ENCODE measurements at places on chromosomes 11 and 22.

DNA sequence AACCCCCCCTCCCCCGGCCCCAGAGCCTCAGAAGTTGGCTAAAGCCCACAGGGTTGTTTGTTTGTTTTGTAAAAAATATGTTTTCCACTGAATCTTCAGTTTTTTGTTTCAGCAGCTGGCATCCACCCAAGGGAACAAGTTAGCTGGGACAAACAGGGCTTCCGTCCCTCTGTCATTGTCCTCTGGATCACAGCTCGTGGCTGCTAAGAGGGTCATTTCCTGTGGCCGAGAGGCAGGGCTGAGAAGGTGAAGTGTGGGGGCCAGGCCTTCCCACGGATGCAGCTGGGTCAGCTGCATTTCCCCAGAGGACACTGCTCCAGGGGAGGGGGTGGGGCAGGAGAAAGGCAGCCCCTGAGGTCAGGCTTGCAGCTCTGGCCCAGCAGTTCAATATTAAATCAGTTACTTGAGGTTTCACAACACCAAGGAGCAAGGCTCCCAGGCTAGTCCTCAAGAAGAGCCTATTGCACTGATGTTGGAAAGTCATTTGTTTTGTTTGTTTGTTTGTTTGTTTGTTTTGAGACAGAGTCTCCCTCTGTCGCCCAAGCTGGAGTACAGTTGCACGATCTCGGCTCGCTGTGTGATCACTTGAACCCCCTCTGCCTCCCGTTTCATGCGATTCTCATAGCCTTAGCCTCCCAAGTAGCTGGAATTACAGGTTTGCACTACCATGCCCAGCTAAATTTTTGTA, 34.4 kb upstream of the SMTN start:
- no peak for DNase-seq

DNA sequence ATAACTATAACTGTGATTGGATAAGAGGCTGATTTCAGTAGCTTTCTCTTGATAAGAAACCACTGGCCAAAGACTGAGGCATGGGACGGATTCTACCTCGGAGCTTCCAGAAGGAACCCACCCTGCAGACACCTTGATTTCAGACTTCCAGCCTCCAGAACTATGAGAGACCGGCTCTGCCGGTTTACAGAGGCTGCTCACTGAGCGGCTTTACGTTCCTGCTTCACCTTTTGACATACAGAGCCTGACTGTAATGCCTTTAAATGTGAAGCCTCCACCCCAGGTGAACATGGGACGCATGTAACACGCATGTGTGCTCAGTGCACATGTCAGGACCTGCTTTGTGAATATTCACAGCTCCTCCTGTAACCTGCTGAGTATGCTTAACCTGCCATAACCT, 361.5 kb downstream of the CTTN start:
- DNase-seq, result no peak

- DNase-seq, result peak; percentile 74
These were observed 32.2 kb upstream of the ARFGAP3 start for GRCh38 chr22:42889304-42889703.

GRCh38 chr22:46175631-46176030, 25.3 kb downstream of the PPARA start:
- DNase-seq, result no peak

DNA sequence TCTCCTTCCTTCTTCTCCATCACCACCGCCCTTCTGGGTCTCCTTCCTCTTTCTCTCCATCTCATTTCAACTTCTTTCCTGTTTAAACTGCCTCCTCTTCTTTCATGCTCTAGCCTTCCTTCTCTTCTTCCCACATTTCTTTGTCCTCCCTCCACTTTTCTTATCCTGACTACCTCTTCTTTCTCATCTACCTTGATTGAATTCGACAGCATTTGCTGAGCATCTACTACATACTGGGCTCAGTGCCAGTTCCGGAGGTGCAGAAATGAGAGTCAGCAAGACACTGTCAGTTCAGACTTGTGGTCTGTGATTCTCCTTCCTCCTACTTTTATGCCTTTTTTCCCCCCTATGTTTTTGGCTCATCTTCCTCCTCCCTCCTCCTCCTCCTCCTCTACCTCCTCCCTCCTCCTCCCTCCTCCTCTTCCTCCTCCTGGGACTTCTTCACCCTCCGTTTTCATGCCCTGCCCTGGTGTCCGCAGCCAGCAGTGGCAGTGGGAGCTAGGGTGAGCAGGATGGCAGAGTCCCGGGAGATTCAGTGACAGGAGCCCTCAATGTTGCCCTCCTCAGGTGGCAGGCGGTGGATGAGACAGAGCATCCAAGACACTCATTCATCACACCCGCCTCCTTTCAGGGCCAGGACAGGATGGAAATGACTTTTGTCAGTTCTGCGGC, 146.0 kb upstream of the SEZ6L start:
- DNase-seq, result no peak

DNA sequence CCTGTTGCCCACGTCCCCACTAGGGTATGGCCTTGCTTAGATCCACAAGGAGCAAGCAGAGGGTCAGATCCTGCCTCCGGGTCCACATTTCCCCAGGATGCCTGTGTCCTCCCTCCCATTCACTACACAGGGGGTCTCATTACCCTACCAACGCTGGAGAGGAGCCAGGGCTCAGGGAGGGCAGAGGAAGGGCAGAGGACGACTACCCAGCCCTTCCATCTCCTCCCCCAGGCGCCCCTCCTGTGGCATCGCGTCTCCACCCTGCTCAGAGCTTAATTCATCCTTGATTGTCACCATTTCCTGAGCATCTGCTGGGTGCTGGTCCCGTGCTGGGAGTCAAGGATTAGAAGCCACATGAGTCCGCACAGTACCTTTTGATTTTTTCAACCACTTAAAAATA, 5.0 kb downstream of the NFAM1 start:
- no peak for DNase-seq
